LHCN-M2 (cell line): ENCODE measurements at places on chromosomes 12 and 14. TPM values are rescaled to one million over a fixed set of nuclear protein-coding genes. Genes with fewer than 3 reads are reported as not detected.
A peak's percentile ranks its signal among the peaks of the same experiment; 100 is the strongest.

- DNase-seq: no peak
Measured at GRCh38 chr12:112908548-112908947, 1.8 kb downstream of the OAS1 start.

GRCh38 chr12:131907379-131908091 lies 13.1 kb downstream of the ULK1 start:
- DNase-seq: no peak

- no peak for DNase-seq
Measured at GRCh38 chr12:51874000-51874399, 13.9 kb upstream of the ANKRD33 start.

DNA sequence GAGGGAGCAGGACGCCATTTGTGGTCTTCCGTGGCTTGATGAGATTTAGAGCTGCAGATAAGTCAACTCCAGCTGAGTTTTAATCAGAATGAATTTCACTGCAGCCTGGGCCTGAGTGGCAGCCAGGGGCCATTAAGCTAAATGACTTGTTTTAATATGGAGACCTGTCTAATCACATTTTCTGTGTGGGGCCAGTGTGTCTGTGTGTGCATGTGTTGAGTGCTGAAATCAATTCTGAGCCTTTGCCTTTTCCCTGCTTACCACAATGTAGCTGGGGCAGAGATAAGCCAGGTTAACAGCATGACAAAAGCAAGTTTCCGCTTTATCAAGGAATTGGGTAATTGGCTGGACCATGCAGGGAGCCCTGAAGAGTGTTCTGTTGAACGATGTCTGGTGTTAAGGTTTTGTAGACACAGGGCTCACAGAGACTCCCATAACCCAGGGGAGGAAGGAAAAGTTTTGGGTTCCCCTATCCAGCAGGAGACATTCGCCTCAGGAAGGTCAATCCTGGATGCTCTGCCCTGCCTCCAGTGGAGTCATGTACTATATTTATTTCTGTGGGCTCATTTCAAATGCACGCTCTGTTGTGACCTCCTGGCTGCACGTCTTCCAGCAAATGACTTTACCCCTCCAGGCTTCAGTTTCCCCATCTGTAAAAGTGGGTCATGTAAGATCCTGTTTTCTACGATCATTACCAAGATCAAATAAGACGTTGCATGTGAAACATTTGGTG lies 24.2 kb downstream of the RPH3A start:
- no peak for DNase-seq

- DNase-seq: no peak
Measured at GRCh38 chr14:72598306-72598705, 295.6 kb downstream of the DPF3 start.

RFX4 gene
- not detected in 2 replicates for total RNA-seq

GRCh38 chr12:101021911-101022388 lies 188.1 kb downstream of the SLC5A8 start:
- DNase-seq: peak; percentile 83

GRCh38 chr12:132429946-132430643 lies 59.9 kb upstream of the FBRSL1 start:
- DNase-seq: peak; percentile 71

CMA1 gene
- total RNA-seq: not detected in 2 replicates

- DNase-seq: no peak
Measured at GRCh38 chr12:83186419-83186818, 499.7 kb downstream of the TMTC2 start.

GLT8D2 gene
- total RNA-seq: 42.0 and 47.1 TPM in 2 replicates

ALDH1L2 gene
- 7.5 and 14.9 TPM in 2 replicates for total RNA-seq

DNA sequence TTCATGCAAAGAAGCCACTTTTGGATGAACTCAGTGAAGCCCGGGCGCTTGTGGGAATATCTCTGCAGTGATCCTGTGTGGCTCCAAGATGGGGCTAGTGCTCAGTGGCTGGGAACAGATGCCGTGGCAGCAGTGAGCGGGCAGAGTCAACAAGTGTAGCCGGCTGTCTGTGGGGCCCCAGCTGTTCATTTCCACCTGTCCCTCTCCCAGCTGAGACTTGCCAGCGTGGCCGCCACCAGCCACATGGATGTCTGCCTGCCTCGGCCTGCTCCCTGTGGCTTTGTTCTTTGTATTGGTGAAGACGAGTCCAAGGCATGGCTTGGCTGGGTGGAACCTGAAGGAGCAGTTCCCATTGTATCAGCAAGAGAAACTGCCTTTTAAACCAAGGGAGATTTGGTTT lies 77.3 kb downstream of the NOS1 start:
- DNase-seq: no peak

GRCh38 chr12:19548834-19549233 lies 109.5 kb downstream of the AEBP2 start:
- DNase-seq: no peak

- DNase-seq: no peak
Measured at GRCh38 chr12:23217158-23217557, 592.2 kb downstream of the ETNK1 start.

DNA sequence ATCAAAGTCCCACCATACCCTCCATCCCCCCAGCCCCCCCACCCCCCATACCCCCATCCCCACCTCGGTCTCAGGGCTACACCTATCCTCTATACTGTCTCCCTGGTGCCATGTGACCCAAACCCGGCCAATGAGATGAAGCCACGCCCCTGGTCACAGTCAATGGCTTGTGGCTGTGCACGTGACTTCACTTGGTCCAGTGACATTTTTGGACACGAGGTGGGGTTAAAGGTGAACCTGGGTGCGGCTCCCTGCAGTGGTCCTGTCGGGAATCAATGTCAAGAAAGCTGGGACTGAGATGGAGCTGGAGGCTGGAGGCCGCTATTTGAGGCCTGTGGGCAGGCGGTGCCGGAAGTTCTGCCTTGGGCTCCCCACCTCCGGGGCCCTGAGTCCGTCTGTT lies 100.7 kb upstream of the MAP1LC3B2 start:
- DNase-seq: no peak

GRCh38 chr12:93011100-93011499 lies 82.0 kb upstream of the EEA1 start:
- no peak for DNase-seq

- DNase-seq: no peak
Measured at GRCh38 chr12:42789808-42790760, 200.5 kb upstream of the PRICKLE1 start.

- peak; percentile 55 for DNase-seq
Measured at GRCh38 chr14:57492859-57493258, 798 bp downstream of the CCDC198 start.

- DNase-seq: no peak
Measured at GRCh38 chr14:58912287-58912686, 274.5 kb downstream of the DACT1 start.

DNA sequence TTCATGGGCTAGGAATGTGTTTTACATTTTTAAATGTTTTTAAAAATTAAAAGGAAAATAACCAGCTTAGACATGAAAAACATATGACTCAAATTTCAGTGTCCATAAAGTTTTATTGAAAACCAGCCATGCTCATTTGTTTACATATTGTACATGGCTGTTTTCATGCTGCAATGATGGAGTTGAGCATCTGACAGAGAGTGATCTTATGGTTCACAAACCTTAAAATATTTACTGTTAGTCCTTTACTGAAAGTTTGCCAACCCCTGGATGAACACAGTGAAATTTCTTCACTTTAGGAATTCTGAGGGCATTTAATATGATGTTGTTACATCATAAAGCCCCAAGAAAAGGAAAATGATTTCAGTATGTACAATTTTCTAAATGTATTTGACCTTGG lies 16.1 kb downstream of the RASSF9 start:
- no peak for DNase-seq

KIF26A gene
- under 0.01 TPM in 1 of 2 replicates, not detected in the other for total RNA-seq

GALNT9 gene
- total RNA-seq: 0.63 and 0.64 TPM in 2 replicates

DNA sequence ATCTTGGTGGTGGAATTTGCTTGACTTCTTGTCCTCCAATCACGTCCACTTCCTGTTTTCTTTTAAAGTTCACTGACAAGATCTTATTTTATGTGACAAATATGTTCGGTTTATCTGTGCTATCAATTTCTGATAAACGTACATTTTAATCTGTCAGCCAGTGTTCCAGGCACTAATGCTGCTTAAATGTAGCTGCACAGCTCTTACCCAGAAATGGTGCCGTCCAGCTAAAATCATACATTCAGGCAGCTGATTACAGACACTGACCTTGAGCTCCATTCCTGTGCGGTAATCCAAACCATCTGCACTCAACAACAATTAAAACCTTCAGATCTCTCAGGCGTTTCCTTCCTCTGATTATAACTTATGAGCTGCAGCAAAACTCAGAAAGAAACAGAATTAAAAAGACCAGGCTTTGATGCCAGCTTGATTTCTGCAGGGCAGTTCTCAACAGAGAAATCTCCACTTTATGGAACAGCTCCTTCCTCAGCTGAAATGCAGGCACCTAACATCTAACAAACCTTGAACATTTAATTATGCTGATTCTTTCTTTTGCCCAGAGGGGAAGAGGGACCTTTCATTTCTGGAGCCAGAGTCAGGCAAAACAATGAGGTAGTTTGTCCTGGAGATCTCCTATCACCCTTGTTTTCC lies 26.4 kb upstream of the RASSF3 start:
- no peak for DNase-seq

GRCh38 chr14:87712396-87713090 lies 280.4 kb downstream of the GALC start:
- DNase-seq: no peak

DNA sequence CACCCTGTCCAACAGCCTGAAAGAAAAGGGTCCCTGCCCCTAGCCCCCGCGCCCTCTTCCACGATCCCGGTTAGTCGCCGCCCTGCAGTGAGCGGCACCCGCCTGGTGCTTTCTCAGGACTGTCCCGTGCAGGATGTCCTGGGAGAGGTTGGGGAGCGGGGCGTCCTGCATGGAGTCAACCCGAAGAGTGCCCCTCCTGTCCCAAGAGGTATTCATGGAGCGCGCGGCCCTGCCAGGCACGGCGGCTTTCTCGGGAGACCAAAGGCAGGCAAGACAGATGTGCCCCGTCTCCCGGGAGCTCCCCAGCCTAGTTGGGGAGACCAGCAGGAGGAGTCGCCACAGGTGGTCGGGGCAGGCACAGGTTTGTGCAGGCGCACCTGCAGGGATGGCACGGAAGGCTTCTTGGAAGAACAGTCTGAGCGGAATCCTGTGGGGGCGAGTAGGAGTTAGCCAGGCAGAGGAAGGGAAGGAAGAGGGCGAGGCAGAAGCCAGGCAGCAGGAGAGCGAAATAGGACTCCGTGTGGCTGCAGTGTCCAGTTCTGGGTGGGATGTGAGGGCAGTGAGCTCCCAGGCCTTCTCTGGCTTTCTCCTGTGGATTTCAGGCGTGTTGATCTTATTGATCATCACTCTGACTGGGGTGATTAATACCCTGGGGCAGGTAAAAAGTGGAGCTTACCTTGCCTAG lies 723 bp downstream of the SIVA1 start:
- DNase-seq: no peak

- no peak for DNase-seq
Measured at GRCh38 chr12:106015646-106016045, 123.1 kb downstream of the NUAK1 start.

GRCh38 chr12:117820216-117820907 lies 148.4 kb downstream of the KSR2 start:
- DNase-seq: no peak

GRCh38 chr14:101125719-101126651 lies 222.5 kb upstream of the RTL1 start:
- no peak for DNase-seq

DNA sequence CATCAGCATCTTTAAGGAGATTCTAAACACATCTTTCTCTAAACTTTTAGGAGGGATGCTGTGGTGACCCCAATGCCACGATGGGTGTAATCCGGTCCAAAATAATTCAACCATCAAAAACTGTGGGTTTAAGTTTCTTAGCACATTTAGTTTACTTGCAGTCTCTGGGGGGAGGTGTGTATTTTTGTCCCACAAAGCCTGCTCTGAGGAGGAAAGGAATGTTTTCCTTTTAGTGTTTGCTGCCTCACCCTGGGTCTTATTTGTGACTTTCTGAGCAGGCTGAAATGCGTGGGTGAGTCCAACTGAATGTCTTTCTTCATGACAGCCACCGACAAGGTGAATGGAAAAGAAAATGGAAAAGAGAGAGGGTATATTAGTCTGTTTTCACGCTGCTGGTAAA lies 1324.7 kb downstream of the AACS start:
- DNase-seq: peak; percentile 65

MYF6 gene
- total RNA-seq: 29.3 and 29.4 TPM in 2 replicates

- DNase-seq: no peak
Measured at GRCh38 chr14:56733396-56733795, 76.9 kb downstream of the OTX2 start.

GYS2 gene
- 0.06 TPM in 1 of 2 replicates, not detected in the other for total RNA-seq

REC8 gene
- 1.6 and 5.5 TPM in 2 replicates for total RNA-seq

SCARB1 gene
- total RNA-seq: 3.3 and 7.3 TPM in 2 replicates

TOMM20L gene
- total RNA-seq: not detected in 2 replicates

SMOC1 gene
- total RNA-seq: 0.06 and 0.32 TPM in 2 replicates

- no peak for DNase-seq
Measured at GRCh38 chr14:81311141-81311540, 89.0 kb downstream of the STON2 start.

NEK9 gene
- 37.9 and 38.7 TPM in 2 replicates for total RNA-seq

GRCh38 chr14:67416810-67417209 lies 4.8 kb upstream of the PLEK2 start:
- no peak for DNase-seq

DNA sequence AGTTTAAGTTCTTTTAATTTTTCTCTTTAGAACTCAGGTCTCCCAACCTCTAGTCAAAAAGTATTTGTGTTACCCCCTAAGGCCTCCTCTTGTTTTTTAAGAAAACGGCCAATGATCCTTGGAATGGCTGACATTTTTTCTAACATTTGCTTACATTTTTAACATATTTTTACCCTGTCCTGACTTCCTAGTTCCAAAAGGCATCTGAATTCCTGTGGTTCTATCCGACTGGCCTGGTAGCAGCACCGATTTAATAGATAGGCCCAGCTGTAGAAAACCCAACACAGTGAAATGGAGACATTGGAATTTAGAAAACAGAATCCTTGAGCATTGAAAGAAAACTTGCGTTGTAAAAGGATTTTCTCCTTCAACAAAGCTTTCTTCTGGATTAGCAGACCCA lies 134.7 kb upstream of the GSC start:
- DNase-seq: peak; percentile 15

DNA sequence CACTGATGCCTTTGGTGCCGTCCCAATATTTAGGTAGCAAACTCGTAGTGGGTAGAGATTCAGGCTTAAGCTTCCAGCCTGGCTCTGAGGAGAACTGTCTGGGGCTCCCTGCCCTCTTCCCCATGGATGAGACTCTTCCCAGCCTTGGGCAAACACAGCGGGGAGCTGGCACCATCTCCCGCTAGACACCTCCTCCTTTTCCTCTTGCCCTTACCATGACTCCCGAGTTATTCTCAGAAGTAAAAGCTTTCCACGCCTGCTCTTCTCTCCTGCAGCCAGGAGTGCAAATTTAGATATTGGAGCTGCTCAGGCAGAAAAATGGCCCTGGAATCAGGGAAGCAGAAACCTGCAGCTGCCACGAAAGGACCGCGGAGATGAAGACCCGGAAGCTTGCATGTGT lies 45.6 kb upstream of the RBM19 start:
- DNase-seq: no peak

ENDOU gene
- total RNA-seq: 0.51 and 0.63 TPM in 2 replicates
